ENCODE measurements at places on chromosomes 7 and 10. TPM values are rescaled to one million over a fixed set of nuclear protein-coding genes. Genes with fewer than 3 reads are reported as not detected.
A peak's percentile ranks its signal among the peaks of the same experiment; 100 is the strongest.

DNA sequence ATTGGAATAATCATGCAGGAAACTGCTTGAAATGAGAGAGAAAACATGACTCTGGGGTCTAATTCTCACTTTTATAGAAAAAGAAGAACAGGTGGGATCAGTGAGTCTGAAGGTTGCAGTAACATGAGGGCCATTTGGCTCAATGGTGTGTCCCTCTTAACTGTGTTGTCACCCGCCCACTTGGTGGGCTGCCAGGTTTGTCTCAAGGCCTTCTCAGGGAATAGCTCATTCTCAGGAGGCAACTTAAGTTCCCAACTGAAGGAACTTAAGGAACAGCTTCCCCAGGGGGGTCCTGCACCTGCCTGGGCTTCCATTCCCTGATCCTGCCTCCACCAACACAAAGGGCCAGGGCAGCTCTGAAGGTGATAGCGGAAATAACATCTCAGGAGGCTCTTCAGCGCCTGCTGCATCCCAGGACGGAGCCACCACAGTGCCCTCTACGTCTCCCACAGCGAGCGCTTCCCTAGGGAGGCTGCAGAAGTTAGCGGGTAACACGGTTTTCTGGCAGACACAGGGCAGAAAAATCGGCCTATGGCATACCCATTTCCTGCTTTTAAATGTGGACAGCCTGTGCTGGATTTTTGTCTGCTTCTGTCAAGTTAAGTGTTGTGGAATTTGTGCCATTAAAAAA, 88.8 kb downstream of the ZRANB1 start:
- DNase-seq: no peak

The PRPS1L1 gene
- total RNA-seq: not detected

The SDK1 gene
- total RNA-seq: 0.12 TPM

- DNase-seq: no peak
These were observed 67.7 kb downstream of the TACR2 start for GRCh38 chr10:69348816-69349541.

DNA sequence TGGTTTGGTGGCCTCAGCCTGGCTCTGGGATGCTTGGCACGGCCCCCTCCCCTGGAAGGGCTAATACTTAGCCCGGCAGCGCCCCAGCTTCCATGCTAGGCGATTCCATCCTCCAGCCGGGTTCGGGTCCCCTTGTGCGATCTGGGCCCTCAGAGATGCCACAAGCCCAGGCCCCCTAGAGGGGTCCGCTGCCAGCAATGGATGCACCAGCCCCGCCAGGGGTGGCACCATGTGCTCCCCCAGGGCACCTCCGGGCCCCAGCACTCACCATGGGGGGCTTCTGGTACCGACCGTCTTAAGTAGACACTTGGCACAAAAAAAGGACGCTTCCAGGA, 125.7 kb upstream of the KCTD7 start:
- DNase-seq: no peak

The CYP3A4 gene
- not detected for total RNA-seq

The GDF10 gene
- not detected for total RNA-seq

The KCP gene
- 0.23 TPM for total RNA-seq

The PPP1R17 gene
- not detected for total RNA-seq

DNA sequence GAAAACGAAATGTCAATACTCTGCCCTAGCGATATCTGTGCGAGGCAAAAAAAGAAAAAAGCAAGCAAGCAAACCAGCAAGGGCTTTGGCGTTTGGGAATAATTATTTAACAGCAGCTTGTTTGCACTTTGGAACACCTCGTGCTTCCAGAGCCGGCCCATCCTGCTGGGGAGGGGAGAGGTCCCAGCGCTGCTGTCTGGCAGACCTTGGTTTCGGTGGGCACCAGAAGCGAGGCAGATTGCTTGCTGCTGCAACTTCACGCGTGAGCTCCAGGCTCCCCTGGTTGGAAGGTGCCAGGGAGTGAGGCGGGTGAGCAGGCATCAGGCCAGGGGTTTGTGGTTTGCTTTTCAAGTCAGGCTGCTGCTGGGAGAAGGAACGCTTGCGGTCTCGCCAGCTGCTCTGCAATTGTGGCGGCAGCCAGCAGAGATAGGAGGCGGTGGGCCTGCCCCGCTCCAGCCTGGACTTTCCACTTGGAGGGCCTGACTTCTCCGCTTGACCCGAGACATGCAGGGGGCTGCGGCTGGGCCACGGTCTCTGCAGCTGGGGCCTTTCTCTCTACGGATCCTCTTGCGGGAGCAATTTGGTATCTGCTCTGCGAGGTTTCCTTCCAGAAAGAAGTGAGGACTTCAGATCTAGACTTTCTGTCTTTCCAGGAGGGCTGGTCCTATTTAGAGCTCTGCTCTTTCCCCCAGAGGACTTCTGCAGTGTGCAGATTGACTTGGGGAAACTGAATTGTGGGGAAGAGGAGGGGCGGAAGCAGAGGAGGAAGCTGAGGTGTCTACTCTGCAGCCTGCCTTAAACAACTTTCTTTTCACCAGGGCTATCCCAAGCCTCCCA, 131.4 kb downstream of the PRPF18 start:
- peak; percentile 25 for DNase-seq

DNA sequence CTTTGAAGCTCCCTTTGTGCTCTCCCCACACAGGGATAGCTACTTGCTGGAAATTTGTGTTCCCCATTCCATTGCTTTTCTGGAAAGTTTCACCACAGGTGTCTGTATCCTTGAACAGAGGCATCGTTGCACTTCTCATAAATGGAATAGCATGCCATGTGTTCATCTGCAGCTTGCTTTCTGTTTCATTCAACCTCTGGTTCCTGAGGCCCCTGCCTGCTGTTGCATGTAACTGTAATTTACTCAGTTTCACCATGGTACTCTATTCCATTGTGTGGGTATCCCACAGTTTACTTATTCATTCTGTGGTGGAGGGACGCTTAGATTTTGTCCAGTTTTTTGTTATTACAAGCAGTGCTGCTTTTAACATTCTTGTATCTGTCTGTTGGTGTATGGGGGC, 32.0 kb downstream of the EEPD1 start:
- no peak for DNase-seq

DNA sequence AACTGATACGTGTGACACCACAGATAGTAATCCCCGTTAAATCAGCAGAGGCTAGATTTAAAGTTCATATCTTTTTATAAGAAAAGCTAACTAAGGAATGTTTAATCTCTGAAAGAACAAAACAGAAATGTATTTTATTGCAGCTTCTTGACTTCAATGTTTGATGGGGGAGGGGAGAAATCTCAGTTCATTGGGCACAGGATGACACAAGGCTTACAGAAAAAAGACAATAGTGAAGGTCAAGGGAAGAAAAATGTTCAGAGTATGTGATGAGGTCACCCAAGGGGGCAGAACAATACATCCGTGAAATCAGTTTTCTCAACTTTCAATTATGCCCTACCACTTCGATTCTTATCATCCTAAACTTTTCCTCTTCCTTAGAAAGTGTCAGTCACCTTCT, 102.9 kb downstream of the ELAPOR2 start:
- DNase-seq: no peak

- DNase-seq: no peak
These were observed 86.3 kb upstream of the AHR start for GRCh38 chr7:17212188-17212587.

GRCh38 chr10:131201741-131202515, 109.6 kb downstream of the TCERG1L start:
- no peak for DNase-seq

The ANKRD2 gene
- not detected for total RNA-seq

The TMEM196 gene
- total RNA-seq: not detected

GRCh38 chr7:2921653-2922347, 77.7 kb upstream of the GNA12 start:
- no peak for DNase-seq

GRCh38 chr7:151349507-151349853, 7.9 kb downstream of the NUB1 start:
- no peak for DNase-seq

- DNase-seq: no peak
These were observed 116.2 kb downstream of the CAMK1D start for GRCh38 chr10:12465385-12466136.

GRCh38 chr7:4715410-4715776, 33.3 kb downstream of the FOXK1 start:
- DNase-seq: no peak

The EBLN1 gene
- total RNA-seq: not detected

The CHAT gene
- total RNA-seq: not detected

The OPN1SW gene
- total RNA-seq: not detected

The UNC5B gene
- total RNA-seq: not detected

GRCh38 chr7:151813445-151813844, 63.5 kb downstream of the PRKAG2 start:
- DNase-seq: no peak
